Sigmoid colon (tissue), 7 donors: ENCODE measurements at places on chromosomes 4 and X. TPM values are rescaled to one million over a fixed set of nuclear protein-coding genes. Genes with fewer than 3 reads are reported as not detected.

- peak; percentile 55 for DNase-seq
- H3K4me1 ChIP-seq: no peaks in the 10 kb centered on the region
- H3K4me3 ChIP-seq: no peak overlapping the region
- H3K36me3 ChIP-seq: no peaks in the 10 kb centered on the region
- no peak overlapping the region for H3K27ac ChIP-seq
Observed at GRCh38 chr4:8916351-8916885, 44.8 kb upstream of the HMX1 start.

GRCh38 chr4:114385195-114385985 lies 213.2 kb upstream of the UGT8 start:
- H3K4me1 ChIP-seq: peaks cover 8% of the 10 kb centered on the region
- H3K4me3 ChIP-seq: no peak overlapping the region
- no peak overlapping the region for H3K27ac ChIP-seq
- no peak for DNase-seq
- H3K36me3 ChIP-seq: no peaks in the 10 kb centered on the region

DNA sequence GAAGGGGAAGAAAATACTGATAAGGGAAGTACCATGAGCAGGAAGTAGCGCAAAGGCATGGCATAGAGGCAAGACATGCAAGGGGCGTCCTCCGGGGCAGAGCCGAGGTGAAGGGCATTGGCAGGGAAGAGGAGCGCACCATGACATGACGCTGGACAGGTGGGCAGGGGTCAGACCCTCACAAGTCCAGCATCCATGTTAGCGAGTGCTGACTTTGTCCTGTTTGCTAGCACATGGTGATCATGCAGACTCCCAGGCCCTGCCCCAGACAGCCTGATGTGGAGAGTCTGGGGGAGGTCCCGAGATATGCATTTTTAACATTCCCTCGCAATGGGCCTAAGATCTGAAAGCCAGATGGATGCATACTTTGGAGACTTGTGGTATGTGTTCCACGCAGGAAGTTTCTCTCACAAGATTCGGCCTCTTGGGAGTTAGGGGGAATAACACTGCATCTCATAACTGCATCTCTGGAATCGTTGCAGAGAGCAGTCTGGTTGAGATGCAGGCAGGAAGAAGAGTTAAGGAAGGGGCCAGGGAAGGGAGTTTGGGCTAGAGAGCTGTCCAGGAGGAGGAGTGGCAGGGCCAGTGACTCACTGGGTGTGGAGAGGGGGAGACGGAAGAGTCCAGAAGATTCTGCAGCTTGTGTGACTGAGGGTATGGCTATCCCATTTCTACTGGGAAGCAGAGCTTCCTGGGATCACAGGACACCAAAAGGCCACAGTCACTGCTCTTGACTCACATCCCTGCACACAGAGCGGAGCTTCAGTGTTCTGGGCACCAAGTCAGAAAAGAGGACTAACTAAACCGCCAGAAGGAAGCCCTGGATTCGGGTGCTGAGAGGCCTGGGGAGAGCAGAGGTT lies 59.7 kb downstream of the FAM184B start:
- H3K4me1 ChIP-seq: no peaks in the 10 kb centered on the region
- no peaks in the 10 kb centered on the region for H3K27me3 ChIP-seq
- H3K36me3 ChIP-seq: no peaks in the 10 kb centered on the region
- DNase-seq: no peak
- no peak overlapping the region for H3K27ac ChIP-seq
- H3K4me3 ChIP-seq: no peak overlapping the region

DNA sequence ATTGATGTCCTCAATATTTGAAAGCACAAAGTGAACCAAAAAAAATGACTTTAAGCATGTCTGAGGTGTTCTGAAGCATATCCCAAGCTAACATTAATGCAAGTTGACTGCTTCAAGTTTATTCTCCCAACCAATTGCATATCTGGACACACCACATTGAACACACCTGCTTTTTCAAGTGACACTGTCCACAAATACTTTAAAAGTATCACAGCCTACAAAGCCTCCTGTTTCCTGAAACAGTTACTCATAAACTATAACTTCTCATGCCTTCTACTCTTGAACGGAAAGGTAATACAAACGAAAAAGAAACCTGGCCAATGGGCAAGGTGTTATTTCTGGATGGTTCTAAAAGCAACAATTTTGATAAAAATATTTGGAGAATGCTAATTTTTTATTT lies 1.1 kb downstream of the CDKL2 start:
- no peaks in the 10 kb centered on the region for H3K27me3 ChIP-seq
- H3K4me1 ChIP-seq: no peaks in the 10 kb centered on the region
- no peak overlapping the region for H3K4me3 ChIP-seq

GRCh38 chr4:189769131-189769530 lies 171.5 kb upstream of the FRG1 start:
- no peak overlapping the region for H3K27ac ChIP-seq
- H3K27me3 ChIP-seq: no peaks in the 10 kb centered on the region
- no peaks in the 10 kb centered on the region for H3K36me3 ChIP-seq

DNA sequence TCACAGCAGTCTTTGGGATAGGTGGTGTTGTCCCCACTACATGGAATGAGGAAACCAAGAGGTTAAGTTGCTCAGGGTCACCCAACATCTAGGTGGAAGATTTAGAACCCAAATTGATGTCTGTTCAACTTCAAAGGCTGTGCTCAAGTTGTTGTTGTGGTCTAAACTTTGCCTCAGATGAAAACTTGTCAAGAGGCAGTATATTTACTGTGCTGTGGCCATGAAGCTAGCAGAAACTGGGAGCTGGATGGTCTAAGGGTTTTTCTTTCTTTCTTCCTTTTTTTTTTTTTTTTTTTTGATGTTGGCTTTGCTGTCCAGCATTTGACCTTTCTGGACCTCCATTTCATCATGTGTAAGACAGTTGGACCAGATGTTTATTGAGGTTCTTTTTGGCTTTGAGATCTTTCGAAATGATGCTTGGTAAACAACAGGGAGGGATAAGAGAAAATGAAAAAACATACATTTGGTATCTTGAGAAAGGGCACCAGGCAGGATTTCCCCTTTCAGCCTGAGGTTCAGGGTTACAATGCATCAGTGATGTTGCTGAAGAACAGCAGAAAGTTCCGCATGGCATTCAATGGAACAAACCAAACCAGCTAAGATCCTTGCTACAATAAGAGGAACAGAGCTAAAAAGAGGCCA lies 166.2 kb upstream of the RPS6KA3 start:
- H3K27ac ChIP-seq: no peak overlapping the region
- H3K4me1 ChIP-seq: no peaks in the 10 kb centered on the region

- peaks cover 27% of the 10 kb centered on the region for H3K27me3 ChIP-seq
- H3K4me3 ChIP-seq: no peak overlapping the region
- H3K36me3 ChIP-seq: no peaks in the 10 kb centered on the region
- no peak for DNase-seq
- H3K4me1 ChIP-seq: no peaks in the 10 kb centered on the region
- H3K27ac ChIP-seq: no peak overlapping the region
Observed at GRCh38 chrX:368811-369562, 17.7 kb downstream of the PPP2R3B start.

- H3K4me1 ChIP-seq: no peaks in the 10 kb centered on the region
- no peak overlapping the region for H3K4me3 ChIP-seq
- H3K27ac ChIP-seq: no peak overlapping the region
- no peaks in the 10 kb centered on the region for H3K27me3 ChIP-seq
- no peak for DNase-seq
Observed at GRCh38 chrX:2907295-2907694, 21.8 kb downstream of the ARSD start.

GRCh38 chrX:133516686-133517085 lies 101.4 kb upstream of the GPC4 start:
- H3K27me3 ChIP-seq: no peaks in the 10 kb centered on the region
- DNase-seq: no peak
- H3K36me3 ChIP-seq: no peaks in the 10 kb centered on the region

DNA sequence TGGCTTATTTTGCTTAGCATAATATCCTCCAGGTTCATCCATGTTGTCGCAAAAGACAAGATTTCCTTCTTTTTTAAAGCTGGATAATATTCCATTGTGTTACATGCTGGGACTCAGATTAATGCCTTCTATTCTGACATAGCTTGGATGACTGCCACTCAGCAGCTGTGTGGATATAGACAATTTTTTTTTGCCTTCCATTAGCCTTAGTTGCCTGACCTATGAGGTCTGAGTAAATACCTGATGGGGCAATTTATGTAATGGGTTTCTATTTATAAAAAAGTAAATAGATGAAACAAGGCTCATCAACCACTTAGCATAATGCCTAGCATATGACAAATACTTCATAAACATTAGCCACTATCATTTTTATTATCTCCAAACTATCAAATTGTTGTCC lies 515.4 kb downstream of the ZNF674 start:
- H3K4me3 ChIP-seq: no peak overlapping the region
- no peak overlapping the region for H3K27ac ChIP-seq

DNA sequence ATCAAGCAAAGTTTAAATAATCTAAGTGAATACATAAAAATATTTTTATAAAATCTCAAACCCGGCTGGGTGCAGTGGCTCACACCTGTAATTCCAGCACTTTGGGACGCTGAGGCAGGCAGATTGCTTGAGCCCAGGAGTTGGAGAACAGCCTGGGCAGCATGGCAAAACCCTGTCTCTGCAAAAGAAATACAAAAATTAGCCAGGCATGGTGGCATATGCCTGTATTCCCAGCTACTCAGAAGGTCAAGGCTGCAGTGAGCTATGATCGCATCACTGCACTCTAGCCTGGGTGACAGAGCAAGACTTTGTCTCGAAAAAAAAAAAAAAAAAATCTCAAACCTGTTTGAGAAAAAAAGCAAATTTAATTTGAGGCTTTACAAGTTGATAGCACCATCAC lies 96.9 kb upstream of the GPR34 start:
- no peaks in the 10 kb centered on the region for H3K27me3 ChIP-seq
- no peaks in the 10 kb centered on the region for H3K36me3 ChIP-seq
- H3K4me3 ChIP-seq: no peak overlapping the region
- H3K4me1 ChIP-seq: no peaks in the 10 kb centered on the region
- H3K27ac ChIP-seq: no peak overlapping the region

- H3K27me3 ChIP-seq: no peaks in the 10 kb centered on the region
- no peaks in the 10 kb centered on the region for H3K36me3 ChIP-seq
- no peak overlapping the region for H3K27ac ChIP-seq
- no peak for DNase-seq
- no peaks in the 10 kb centered on the region for H3K4me1 ChIP-seq
- no peak overlapping the region for H3K4me3 ChIP-seq
Observed at GRCh38 chrX:109533631-109534030, 3.0 kb upstream of the NXT2 start.

DNA sequence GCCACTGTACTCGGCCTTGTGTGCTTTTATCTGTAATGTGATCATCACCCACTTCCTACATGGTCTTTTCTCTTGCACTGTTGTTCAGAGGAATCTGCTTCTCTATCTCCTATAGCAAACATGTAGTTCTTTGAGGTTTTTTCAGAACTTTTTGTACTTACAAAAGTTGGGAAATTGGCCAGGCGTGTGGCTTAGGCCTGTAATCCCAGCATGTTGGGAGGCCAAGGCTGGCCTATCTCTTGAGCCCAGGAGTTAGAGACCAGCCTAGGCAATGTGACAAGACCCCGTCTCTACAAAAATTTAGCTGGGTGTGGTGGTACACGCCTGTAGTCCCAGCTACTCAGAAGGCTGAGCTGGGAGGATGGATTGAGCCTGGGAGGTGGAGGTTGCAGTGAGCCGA lies 30.4 kb downstream of the TAF1 start:
- H3K36me3 ChIP-seq: peaks cover 7% of the 10 kb centered on the region
- no peaks in the 10 kb centered on the region for H3K27me3 ChIP-seq
- DNase-seq: no peak

GRCh38 chr4:95572304-95572991 lies 23.7 kb upstream of the UNC5C start:
- DNase-seq: peak; percentile 77
- no peaks in the 10 kb centered on the region for H3K27me3 ChIP-seq

- peak; percentile 81 for DNase-seq
- no peaks in the 10 kb centered on the region for H3K27me3 ChIP-seq
- peak overlapping the region; percentile 74 for H3K4me3 ChIP-seq
- H3K4me1 ChIP-seq: peaks cover 22% of the 10 kb centered on the region
- H3K36me3 ChIP-seq: no peaks in the 10 kb centered on the region
Observed at GRCh38 chrX:40099055-40099958, 1.5 kb upstream of the BCOR start.

- DNase-seq: no peak
- H3K36me3 ChIP-seq: no peaks in the 10 kb centered on the region
- H3K4me3 ChIP-seq: no peak overlapping the region
- H3K27me3 ChIP-seq: no peaks in the 10 kb centered on the region
- H3K4me1 ChIP-seq: no peaks in the 10 kb centered on the region
Observed at GRCh38 chr4:51885363-51885762, 42.4 kb downstream of the DCUN1D4 start.

DNA sequence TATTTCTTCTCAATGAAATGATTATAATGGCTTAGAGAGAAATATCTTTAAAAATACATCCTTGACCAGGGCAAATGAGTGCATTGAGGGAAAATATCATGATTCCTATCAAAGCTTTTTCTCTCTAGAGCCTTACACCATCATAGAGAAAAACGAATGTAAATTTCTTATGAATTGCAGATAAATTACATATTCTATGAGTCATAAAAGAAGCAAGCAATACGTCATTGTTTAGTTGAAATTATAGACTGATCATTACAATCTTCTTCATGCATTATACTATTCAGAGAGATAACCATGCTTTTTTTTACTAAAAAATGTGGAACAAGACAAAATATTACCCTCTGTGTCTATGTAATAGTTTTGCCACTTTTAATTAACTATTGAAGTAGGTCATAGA lies 100.9 kb upstream of the RXFP1 start:
- no peak for DNase-seq
- no peak overlapping the region for H3K27ac ChIP-seq
- no peaks in the 10 kb centered on the region for H3K4me1 ChIP-seq
- H3K4me3 ChIP-seq: no peak overlapping the region
- no peaks in the 10 kb centered on the region for H3K27me3 ChIP-seq

DNA sequence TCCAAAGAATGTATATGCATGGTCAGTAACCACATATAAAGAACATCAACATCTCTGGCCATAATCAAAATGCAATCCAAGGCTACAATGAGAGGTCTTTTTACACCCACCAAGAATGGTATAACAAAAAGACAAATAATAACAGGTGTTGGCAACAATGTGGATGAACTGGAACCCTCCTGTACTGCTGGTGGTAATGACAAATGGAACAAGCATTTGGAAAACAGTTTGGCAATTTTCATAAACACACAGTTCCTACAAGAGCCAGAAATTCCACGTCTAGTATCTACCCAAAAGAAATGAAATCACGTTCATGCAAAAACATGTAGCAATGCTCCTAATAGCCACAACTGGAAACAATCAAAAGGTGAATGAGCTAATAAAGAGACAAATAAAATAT lies 11.7 kb downstream of the UGT2B4 start:
- no peak overlapping the region for H3K4me3 ChIP-seq
- no peak overlapping the region for H3K27ac ChIP-seq

The SEL1L3 gene
- 4.4 TPM for total RNA-seq

The FRMD7 gene
- not detected for total RNA-seq

The CXCL13 gene
- total RNA-seq: not detected

The INTS6L gene
- 8.7 TPM for total RNA-seq

The GAGE12J gene
- total RNA-seq: not detected

The CCDC158 gene
- 0.82 TPM for total RNA-seq

The PROM1 gene
- total RNA-seq: 1.8 TPM
